ENCODE measurements at places on chromosomes 11 and 22.

DNA sequence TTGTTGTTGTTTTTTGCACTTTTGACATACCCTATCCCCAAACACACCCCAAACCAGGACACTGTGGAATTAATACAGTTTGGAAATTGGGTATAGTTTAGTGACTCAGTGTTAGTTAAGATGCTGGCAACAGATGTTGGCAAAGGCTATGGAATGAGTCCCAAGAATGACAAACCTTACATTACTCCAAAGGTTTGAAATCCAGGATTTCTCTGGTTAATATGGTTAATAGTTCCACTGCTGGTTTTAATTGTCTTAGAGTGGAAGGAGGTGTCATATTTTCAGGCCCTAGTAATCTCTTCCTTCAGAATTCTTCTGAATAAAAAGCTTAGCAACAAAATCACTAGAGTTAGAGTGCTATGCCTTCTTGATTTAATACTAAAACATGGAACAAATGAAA is 775 bp downstream of the LPXN start:
- no peak for DNase-seq

DNA sequence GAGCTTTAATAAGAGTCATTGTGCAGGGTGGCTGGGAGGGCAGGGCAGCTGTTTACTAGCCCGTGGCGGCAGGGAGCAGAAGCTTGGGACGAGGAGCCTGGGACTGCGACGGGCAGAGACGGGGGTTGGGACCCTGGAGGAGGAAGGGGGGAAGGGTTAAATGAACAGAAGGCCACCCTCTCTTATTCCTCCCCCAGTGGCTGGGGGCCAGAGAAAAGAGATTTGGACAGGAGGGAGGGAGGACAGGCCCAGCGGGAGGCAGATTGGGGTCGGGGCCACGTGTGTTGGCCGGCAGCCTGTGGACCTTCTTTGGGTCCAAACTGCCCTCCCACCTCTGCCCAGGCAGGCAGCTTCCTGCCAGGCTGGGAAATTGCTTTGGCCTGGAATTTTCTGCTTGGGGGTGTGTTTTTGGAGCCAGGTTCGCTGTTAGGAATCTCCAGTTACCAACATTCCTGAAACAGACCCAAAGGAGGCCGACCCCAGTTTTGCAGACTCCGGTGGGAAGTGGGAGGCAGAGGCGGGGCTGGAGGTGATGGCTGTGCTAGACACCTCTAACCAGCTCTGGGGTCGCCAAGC is 50.2 kb downstream of the APOL3 start:
- no peak for DNase-seq

DNA sequence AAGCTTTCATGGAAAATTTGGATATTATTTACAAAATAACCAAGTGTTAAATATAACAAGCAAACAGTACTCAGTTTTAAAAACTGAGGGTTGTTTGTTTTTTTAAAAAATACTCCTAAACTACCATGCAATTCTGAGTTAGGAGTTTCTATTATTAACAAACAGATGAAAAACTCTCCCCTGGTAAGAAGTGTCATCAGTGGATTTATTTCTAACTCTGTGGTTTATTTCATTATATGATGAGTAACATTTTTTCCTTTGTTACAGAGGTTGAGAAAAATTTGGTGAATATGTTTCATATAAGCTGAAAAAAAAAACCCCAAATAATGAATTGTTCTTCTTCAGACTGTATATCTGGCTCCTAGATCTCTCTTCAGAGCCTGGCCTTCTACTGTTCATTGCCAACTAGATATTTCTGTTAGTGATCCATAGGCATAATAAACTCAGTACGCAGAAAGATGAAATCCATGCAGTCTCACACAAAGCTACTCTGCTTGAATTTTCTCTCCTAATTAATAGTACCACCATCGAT is 29.4 kb upstream of the PDE3B start:
- DNase-seq = no peak

DNA sequence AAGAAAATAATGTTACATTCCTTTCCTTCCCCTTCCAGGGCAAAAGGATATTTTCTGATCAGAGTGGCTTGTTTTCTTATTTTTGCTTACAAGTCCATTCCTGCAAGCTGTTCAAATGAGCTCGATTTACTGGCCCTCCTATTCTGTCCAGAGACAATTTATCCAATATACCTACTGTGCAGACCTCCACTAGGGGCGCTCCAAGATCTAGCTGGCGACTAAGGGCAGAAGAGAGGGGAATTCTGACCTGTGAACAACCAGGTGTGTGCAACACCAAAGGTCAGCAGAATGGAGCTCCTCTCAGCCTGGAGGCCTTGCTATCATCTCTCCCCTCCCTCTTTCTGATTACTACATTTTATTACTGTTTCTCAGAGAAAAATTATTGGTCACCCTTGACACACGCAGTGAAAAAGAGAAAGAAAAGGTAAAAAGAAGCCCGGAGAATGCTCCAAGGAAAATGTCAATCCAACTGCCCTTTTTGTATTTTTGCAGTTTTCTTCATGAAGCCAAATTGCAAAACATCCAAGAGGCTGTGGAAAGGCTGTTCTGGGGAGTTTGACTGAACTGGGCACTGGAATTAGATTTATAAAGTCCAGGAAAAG is 3.2 kb downstream of the SEZ6L start:
- DNase-seq = no peak

DNA sequence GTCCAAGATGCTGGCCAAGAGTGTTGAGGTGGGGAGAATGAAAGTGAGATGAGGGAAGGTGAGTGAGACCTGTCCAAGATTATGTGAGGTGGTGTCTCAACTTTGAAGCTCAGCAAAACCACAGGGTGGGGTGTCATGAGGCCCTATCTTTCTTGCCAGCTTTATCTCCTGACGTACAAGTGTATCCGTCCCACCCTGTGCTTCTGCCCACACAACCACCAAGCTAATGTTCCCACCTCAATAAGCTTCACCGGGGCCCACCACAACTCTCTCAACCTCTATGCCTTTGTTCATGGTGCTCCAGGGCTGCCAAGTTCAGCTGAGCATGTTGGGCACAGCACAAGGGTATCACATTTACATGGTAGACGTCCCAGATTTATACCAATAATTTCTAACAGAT is 7.1 kb upstream of the TPST2 start:
- DNase-seq = no peak

DNA sequence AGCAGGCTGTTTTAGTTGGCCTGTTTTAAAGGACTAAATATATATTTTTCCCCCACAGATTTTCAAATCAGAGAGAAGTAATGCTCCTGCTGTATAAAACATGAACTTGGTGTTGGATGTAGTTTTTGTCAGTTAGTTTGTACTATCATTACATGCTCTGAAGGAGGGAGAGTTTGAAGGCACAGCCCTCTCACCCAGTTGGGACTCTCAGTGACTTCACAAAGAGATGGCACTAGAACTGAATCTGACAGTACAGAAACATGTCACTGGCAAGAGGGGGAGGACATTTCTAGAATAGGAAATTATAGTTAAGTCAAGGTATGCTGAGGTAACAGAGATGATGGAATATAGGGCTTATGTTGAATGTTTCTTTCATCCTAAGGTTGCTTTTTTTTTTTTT is 21.0 kb upstream of the C1QTNF4 start:
- DNase-seq = no peak
